ENCODE measurements at places on chromosomes 4 and X.

DNA sequence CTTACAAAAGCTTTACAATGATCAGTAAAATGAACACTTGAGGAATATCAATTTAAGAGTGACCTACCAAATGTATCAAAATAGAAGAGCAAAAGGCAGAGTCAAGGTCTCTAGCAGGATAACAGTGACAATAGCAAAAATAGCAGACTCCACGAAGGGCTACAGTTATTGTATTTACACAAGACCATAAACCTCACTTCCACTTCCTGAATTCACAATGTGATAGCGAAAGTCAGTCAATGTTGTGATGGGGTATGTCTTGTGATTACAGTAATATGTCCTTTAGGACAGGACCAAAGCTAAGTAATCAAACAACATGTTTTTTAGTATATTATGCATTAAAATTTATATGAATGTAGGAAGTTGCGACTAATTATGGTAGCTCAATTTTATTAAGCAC lies 139.6 kb downstream of the IQCM start:
- no peak for DNase-seq

- no peak for DNase-seq
Measured at GRCh38 chr4:82583897-82584587, 22.3 kb upstream of the TMEM150C start.

DNA sequence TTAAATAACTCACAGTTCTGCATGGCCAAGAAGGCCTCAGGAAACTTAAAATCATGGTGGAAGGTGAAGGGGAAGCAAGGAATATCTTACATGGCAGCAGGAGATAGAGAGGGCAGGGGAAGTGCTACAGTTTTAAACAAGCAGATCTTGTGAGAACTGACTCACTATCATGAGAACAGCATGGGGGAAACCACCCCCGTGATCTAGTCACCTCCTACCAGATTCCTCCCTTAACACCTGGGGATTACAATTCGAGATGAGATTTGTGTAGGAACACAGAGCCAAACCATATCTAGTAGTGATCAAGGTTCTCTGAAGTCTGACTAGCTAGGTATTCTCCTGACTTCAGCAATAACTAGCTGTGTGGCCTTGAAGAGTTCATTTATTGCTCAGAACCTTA lies 56.0 kb downstream of the BANK1 start:
- no peak for DNase-seq

DNA sequence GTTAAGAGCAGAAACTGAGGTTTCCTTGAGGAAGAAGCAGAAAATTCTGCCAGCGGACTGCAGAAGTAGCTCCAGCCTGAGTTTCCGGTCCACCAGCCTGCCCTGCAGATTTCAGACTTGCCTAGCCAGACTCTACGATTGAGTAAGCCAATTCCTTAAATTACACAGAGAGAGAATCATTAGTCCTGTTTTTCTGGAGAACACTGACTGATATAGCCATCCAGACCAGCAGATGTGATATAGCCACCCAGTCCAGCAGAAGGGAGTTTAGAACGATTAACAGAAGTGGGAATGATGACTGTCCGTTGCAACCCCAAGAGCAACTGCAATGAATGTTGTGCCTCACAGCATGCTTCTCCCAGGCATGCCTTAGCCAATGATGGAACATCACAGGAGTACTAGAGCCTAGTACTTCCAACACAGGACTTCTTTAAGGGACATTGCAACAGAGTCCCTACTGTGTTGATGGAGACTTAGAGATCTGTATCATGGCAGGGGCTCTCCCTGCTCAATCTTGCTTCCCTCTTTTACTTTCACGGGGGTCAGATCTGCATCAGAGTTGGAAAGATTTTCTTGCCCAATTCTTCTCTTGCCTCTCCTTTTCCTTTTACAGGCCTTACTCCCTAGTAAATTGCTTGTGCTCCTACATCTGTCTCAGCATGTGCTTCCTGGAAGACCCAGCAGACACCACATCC lies 264.6 kb upstream of the CLNK start:
- DNase-seq = no peak

- DNase-seq = no peak
Measured at GRCh38 chrX:80139564-80139963, 125.0 kb downstream of the TBX22 start.

All from CD4-positive, alpha-beta T cell treated with Interleukin-21 for 1 hour (primary cell).